ENCODE measurements at places on chromosomes 16 and 17.
A peak's percentile ranks its signal among the peaks of the same experiment; 100 is the strongest.

- DNase-seq: no peak
Observed at GRCh38 chr17:81184555-81184954, 18.5 kb upstream of the AATK start.

GRCh38 chr16:20905576-20905975 lies 5.0 kb downstream of the LYRM1 start:
- no peak for DNase-seq

GRCh38 chr17:35051579-35052240 lies 11.8 kb downstream of the RFFL start:
- no peak for DNase-seq

GRCh38 chr17:51435641-51436091 lies 175.3 kb downstream of the UTP18 start:
- peak; percentile 85 for DNase-seq

GRCh38 chr17:63516910-63517824 lies 6.0 kb upstream of the KCNH6 start:
- no peak for DNase-seq

DNA sequence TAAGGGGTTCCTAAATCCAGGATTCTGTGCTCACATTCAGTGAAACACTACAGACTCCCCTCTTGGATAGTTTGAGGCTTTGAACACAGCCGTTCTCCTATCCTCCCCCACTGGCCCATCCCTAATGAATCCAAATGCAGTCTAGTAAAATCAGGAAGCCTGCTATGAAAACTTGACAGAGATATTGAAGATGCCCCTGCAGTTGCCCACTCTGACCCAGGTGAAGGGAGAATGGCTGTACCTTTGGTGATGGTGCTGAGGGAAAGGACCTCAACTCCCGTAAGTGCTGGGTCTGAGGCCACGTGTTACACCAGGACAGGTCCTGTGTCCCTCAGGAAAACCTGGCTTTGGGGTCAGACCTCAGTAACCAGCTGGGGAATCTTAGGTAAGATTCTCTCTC lies 54.4 kb downstream of the SF3B3 start:
- no peak for DNase-seq

DNA sequence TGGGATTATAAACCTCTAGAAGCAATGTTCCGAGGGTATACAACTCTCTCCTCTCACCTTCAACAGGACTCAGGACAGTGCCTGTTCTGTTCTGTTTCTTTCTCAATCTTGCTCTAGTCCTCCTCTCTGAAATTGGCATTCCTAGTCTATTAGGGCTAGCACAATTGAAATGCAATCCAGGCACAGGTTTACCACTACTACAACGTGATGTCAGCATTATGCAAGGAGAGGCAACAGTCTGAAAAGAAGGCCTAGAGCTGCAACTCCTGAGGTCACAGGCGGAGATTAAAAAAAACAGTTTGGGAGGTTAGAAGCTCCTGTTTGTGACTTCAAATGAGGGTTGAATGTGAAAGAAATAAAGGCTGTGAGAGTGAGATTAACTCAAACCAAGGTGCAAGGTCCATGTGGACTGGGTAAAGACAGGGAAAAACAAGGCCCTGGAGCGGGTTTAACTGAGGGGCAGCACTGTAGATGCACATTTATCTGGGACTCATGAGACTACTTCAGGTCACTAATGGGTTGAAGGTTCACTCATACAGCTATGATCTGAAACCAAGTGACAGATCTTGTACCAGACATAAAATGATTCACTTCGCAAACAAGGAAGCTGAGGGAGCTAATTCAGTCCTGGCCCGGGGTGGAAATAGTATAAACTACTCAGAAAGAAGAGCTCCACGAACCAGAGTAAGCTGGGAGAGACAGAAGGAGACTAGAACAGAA lies 16.8 kb downstream of the AMFR start:
- no peak for DNase-seq
